ENCODE measurements at places on chromosomes 4 and X.
A peak's percentile ranks its signal among the peaks of the same experiment; 100 is the strongest.

DNA sequence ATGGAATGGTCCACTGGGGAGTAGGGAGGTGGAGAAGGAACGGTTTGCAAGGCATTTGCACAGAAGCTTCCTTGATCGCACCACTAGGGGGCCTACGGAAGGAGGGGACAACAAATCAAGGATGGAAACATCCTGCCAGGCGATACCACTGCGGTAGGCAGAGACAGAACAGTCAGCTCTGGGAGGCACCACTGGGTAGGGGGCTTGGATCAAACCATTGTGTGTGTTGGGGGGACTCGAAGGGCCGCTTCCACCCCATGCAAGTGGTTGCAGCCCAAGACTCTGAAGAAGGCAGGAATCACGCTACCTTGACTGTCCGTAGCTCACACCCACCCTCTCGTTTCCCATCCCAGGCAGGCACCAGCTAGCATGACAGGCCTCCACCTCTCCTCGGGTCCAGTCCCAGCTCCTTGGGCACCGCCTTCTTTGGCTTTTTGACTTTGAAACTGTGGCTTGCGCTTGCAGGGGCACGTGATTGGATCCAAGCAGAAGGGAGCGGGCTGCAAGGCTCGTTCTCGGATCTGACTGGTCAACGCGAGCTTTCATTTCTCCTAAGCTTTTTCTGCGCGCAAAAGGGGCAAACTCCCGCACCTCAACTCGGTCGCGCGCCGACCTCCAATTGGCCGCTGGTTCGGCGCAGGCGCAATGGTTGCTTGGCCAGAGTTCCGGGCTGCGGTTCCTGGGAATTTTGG, 28.4 kb downstream of the GAGE1 start:
- H3K4me3 ChIP-seq = peak overlapping the region; percentile 54
- peaks cover 9% of the 10 kb centered on the region for H3K27me3 ChIP-seq
- H3K27ac ChIP-seq = no peak overlapping the region
- H3K4me1 ChIP-seq = no peaks in the 10 kb centered on the region

DNA sequence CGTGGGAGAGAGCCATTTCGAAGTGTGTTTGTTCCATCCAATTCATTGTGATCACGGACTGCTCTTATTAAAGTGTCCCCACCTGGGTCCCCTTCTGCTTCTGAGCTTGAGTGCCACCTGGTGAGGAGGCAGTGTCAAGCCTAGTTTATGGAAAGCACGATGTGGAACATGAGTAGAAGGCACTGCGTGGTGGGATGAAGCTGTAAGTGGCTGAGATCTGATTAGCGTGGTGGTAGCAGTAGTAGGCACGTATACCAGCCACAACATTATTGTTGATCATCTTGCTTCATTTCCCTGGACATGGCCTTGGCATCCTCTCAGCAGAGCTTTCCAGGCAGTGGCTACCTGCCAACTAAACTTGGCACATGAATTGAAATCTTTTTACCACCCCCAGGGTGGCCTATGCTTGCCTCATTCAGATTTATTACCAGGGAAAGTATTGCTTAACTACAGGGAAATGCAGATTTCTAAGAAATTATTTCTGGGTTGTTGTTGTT, 46.4 kb downstream of the GPAT3 start:
- no peaks in the 10 kb centered on the region for H3K36me3 ChIP-seq
- no peak for DNase-seq
- H3K27ac ChIP-seq = no peak overlapping the region
- H3K27me3 ChIP-seq = peaks cover 10% of the 10 kb centered on the region

- DNase-seq = no peak
- no peaks in the 10 kb centered on the region for H3K27me3 ChIP-seq
- peaks cover 14% of the 10 kb centered on the region for H3K4me1 ChIP-seq
Measured at GRCh38 chr4:89469930-89470375, 162.4 kb upstream of the GPRIN3 start.

- no peaks in the 10 kb centered on the region for H3K4me1 ChIP-seq
- H3K27ac ChIP-seq = no peak overlapping the region
- no peak for DNase-seq
- H3K36me3 ChIP-seq = no peaks in the 10 kb centered on the region
- no peak overlapping the region for H3K4me3 ChIP-seq
- H3K27me3 ChIP-seq = no peaks in the 10 kb centered on the region
Measured at GRCh38 chr4:158043971-158044618, 128.7 kb downstream of the GASK1B start.

DNA sequence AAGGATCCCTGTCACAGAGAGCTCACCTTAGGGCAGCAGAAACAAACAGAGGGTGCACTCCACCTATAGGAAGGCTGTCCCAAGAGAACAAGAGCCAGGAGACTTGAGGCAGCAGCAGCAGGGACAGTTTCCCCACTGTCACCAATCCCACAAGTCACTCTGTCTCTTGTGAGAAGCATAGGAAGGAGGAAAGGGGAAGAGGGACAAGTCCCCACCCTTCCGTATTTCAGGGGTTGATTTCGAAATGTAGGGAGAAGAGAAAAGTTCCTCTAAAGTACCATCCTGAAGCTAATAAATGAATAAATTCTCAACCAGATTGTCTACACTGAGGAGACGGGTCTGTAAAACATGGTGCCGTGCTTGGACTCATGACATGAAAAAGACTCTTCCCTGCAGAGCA, 9.5 kb upstream of the TLR8 start:
- H3K4me1 ChIP-seq = no peaks in the 10 kb centered on the region
- H3K36me3 ChIP-seq = no peaks in the 10 kb centered on the region
- no peak overlapping the region for H3K4me3 ChIP-seq

GRCh38 chrX:46777971-46778810, 19.3 kb upstream of the SLC9A7 start:
- no peaks in the 10 kb centered on the region for H3K36me3 ChIP-seq
- H3K4me1 ChIP-seq = no peaks in the 10 kb centered on the region
- no peak overlapping the region for H3K27ac ChIP-seq
- peaks cover 4% of the 10 kb centered on the region for H3K27me3 ChIP-seq

GRCh38 chr4:139416073-139416673, 37.7 kb upstream of the RAB33B start:
- peaks cover 2% of the 10 kb centered on the region for H3K36me3 ChIP-seq
- H3K27ac ChIP-seq = no peak overlapping the region
- H3K27me3 ChIP-seq = no peaks in the 10 kb centered on the region
- peak; percentile 21 for DNase-seq
- H3K4me3 ChIP-seq = no peak overlapping the region

- peaks cover 5% of the 10 kb centered on the region for H3K27me3 ChIP-seq
- no peaks in the 10 kb centered on the region for H3K4me1 ChIP-seq
- H3K27ac ChIP-seq = no peak overlapping the region
- no peak overlapping the region for H3K4me3 ChIP-seq
- no peak for DNase-seq
Measured at GRCh38 chr4:140816806-140817510, 60.8 kb upstream of the TBC1D9 start.

- DNase-seq = no peak
- no peak overlapping the region for H3K4me3 ChIP-seq
- H3K27me3 ChIP-seq = no peaks in the 10 kb centered on the region
- H3K27ac ChIP-seq = no peak overlapping the region
- no peaks in the 10 kb centered on the region for H3K4me1 ChIP-seq
Measured at GRCh38 chrX:98646351-98646750, 1762.6 kb downstream of the RPA4 start.
